ENCODE measurements at places on chromosomes 6 and 20. TPM values are rescaled to one million over a fixed set of nuclear protein-coding genes. Genes with fewer than 3 reads are reported as not detected.
A peak's percentile ranks its signal among the peaks of the same experiment; 100 is the strongest.

DNA sequence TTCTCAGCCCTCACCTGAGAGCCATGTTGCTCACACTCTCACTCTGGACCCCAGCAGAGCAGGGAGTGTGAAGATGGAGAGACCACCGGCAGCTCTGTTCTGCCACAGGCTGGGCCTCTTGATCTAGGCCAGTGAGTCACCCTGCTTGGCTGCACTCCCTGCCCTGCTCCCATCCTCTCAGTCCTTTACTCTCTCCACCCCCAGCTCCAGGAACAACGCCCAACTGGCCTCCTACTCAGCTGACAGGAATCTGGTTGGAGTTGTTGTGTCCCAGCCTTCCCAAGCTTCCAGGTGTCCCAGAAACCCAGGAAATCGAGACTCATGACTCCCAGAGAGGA lies at the start of gene PSORS1C1:
Gene PSORS1C1, plus strand, starts transcription at position 260 of the 338 bp plus-strand sequence. CDS start 14,833 bp downstream, outside the sequence.
- no peak within 1 kb of the TSS for H3K27ac ChIP-seq
- peak; percentile 61 for DNase-seq
- H3K4me1 ChIP-seq = peaks cover 14% of the 10 kb centered on the region
- no peaks in the 10 kb centered on the region for H3K36me3 ChIP-seq
- no peak within 1 kb of the TSS for H3K4me3 ChIP-seq

DNA sequence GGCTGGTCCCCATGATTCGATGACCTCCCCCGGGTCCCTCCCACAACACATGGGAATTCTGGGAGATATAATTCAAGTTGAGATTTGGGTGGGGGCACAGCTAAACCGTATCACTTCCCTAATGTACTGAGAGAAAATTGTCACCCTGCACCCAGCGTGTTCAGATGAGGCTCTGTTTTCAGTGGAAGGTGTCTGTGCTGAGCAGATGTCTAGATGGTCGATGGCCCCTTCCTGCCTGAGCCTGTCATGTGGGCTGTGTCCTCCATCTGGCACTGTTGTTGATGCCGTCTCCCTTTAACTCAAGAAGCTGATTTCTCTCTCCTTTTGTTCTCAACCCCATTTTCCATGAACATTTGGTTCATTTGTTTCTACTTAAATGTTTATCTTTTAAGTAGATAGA lies 37.0 kb downstream of the TMEM181 start:
- DNase-seq = no peak
- H3K36me3 ChIP-seq = peaks cover 66% of the 10 kb centered on the region
- no peak overlapping the region for H3K4me3 ChIP-seq
- no peaks in the 10 kb centered on the region for H3K27me3 ChIP-seq
- no peaks in the 10 kb centered on the region for H3K4me1 ChIP-seq

DNA sequence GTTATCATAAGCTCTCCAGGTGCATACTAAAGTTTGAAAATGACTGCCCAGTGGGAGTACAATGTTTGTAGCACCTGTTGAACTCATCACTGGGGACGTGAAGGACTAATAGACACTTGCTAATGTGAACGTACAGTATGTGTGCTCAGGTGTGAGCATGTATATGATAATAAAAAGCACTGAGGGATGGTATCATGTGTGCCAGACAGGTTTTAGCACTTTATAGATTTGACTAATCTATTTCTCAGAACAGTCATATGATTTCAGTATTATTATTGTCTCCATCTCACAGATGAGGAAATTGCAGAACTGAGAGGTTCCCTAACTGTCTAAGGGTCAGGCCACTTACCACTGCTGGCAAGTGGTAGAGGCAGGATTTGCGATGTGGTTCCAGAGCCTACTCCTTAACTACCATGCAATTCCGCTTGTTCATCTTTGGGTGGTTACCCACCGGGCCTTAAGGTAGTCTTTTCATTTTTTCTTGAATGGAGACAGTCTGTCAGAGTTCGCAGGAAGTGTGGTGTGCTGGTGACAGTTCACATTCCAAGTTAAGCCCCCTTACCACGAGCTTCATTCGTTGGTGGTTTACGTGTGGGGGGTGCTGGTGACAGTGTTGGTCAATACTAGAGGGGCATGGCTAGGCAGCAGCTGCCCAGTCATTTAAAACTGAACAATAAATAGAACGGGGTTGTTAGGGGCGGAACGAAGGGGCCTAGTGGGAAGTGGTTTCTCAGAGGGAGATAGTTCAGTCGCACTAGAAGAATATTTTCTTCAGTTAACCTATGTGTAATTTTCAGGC lies 46.8 kb downstream of the RREB1 start:
- DNase-seq = no peak
- H3K27me3 ChIP-seq = no peaks in the 10 kb centered on the region

GRCh38 chr20:21191839-21192238 lies 66.0 kb downstream of the KIZ start:
- DNase-seq = peak; percentile 78
- H3K4me3 ChIP-seq = peak overlapping the region; percentile 77
- no peaks in the 10 kb centered on the region for H3K36me3 ChIP-seq
- H3K27ac ChIP-seq = peak overlapping the region; percentile 99
- peaks cover 11% of the 10 kb centered on the region for H3K4me1 ChIP-seq

GRCh38 chr20:22579119-22579427 lies 5.3 kb downstream of the FOXA2 start:
- no peaks in the 10 kb centered on the region for H3K4me1 ChIP-seq
- H3K27ac ChIP-seq = no peak overlapping the region
- H3K4me3 ChIP-seq = peak overlapping the region; percentile 73
- DNase-seq = peak; percentile 90

DNA sequence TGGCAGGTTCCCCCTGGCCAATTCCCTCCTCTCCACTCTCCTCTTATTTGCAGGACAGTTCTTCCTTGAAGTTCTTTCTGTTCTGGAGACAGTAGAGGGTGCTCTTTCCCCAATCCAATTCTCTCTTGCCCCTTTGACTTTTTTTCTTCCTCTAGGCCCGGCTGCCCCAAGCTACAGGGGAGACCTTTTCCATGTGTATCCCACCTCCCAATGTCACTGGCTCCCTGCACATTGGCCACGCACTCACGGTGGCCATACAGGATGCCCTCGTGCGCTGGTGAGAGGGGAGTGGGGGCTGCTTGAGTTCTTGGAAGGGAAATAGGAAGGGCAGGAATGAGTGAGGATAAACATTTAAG lies 1.5 kb downstream of the VARS2 start:
- no peak overlapping the region for H3K27ac ChIP-seq
- H3K4me1 ChIP-seq = no peaks in the 10 kb centered on the region
- DNase-seq = peak; percentile 44
- no peaks in the 10 kb centered on the region for H3K27me3 ChIP-seq
- peaks cover 42% of the 10 kb centered on the region for H3K36me3 ChIP-seq

GRCh38 chr6:151326116-151326825 lies 65.1 kb downstream of the ZBTB2 start:
- peak overlapping the region; percentile 66 for H3K4me3 ChIP-seq
- no peaks in the 10 kb centered on the region for H3K4me1 ChIP-seq
- peaks cover 2% of the 10 kb centered on the region for H3K36me3 ChIP-seq
- DNase-seq = no peak

DNA sequence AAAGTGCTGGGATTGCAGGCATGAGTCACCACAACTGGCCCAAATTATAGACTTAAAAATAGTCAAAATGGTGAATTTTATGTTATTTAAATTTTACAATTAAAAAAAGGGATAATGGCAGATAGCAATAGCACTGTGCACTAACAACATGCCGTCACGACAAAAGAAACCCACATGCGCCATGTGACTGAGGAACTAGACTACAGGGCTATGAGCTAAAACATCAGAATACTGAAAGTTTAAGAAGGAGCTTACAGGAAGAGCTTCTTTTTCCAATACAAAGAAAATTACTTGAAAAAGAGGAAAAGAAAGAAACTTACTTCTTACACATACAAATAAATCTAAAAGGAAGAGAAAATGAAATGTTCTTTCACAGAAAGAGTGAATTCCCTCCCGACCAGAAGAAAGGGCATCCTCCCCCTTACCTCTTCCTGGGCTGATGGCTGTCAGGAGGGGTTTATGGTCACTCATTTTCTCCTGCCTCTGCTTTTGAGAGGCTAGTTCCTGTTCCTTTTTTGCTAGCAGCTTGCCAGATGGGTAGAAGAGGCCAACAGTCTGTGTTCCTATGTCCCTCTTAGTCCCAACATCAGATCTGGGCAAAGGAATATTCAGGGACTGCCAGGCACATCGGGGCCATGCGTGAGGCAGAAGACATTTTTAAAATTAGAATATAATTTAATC lies 54.5 kb downstream of the DZANK1 start:
- H3K4me3 ChIP-seq = peak overlapping the region; percentile 33
- no peaks in the 10 kb centered on the region for H3K4me1 ChIP-seq
- H3K27me3 ChIP-seq = no peaks in the 10 kb centered on the region
- H3K27ac ChIP-seq = peak overlapping the region; percentile 43

- no peaks in the 10 kb centered on the region for H3K36me3 ChIP-seq
- no peaks in the 10 kb centered on the region for H3K4me1 ChIP-seq
- no peaks in the 10 kb centered on the region for H3K27me3 ChIP-seq
- H3K27ac ChIP-seq = no peak overlapping the region
These were observed 94.3 kb downstream of the PAK5 start for GRCh38 chr20:9744551-9744950.

- no peaks in the 10 kb centered on the region for H3K27me3 ChIP-seq
- no peak for DNase-seq
- H3K27ac ChIP-seq = no peak overlapping the region
- no peaks in the 10 kb centered on the region for H3K4me1 ChIP-seq
- no peak overlapping the region for H3K4me3 ChIP-seq
These were observed 293.5 kb downstream of the CDKAL1 start for GRCh38 chr6:20827798-20828197.

DNA sequence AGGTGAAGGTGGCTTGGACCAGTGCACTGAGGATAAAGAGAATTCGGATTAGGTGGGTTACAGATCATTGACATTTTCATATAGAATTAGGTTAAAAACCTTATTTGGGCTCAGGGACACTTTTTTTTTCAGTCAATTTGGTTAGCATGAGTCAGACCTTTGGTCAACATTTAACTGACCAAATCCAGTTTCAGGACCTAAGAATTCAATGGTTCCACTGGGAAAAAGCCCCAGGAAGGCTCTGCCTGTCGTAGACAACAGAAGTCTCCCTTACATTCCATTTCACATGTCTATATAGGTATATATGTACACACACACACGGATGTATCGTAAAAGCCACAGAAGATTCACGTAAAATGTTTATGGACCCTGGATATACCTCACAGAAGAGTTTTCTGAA lies 184.2 kb upstream of the RREB1 start:
- no peak overlapping the region for H3K4me3 ChIP-seq
- no peaks in the 10 kb centered on the region for H3K27me3 ChIP-seq
- no peaks in the 10 kb centered on the region for H3K4me1 ChIP-seq
- no peak for DNase-seq
- no peaks in the 10 kb centered on the region for H3K36me3 ChIP-seq

GRCh38 chr6:112620812-112621569 lies 273.9 kb downstream of the RFPL4B start:
- no peak overlapping the region for H3K4me3 ChIP-seq
- H3K4me1 ChIP-seq = no peaks in the 10 kb centered on the region
- DNase-seq = no peak

DNA sequence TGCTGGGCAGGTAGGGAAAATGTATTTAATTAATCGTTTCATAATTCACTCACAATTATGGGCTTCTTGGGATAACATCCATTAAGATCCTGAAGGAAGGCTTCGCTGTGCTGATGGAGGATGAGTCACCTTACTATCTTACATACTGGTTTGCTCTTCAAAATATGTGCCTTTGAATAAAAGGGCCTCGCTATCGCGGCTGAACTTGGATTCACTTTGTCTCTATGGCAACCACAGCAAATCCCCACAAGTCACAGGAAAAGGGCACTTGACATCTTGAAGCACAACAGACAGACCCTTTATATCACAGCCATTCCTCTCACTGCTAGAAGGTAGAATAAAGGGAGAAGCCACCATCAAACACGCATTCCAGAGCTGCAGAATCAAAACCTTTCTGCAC lies 141.3 kb upstream of the MYLIP start:
- H3K27me3 ChIP-seq = no peaks in the 10 kb centered on the region
- H3K27ac ChIP-seq = no peak overlapping the region
- peak; percentile 38 for DNase-seq
- no peaks in the 10 kb centered on the region for H3K36me3 ChIP-seq

DNA sequence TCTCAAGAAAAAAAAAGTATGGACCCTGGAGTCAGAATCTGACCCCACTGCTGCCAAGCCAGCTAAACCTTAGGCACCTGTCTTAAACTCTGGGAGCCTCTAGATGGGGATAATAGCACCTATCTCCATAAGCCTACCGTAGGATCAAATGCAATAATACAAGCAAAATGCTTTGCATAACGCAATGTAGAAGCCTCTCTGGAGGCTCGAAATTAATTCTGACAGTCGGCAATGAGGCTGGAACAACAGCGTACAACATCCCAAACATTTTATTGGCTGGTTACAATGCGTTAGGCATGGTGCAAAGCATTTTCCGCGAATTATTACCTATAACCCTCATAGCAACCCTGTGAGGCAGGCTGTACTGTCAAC lies 521 bp downstream of the CDK5RAP1 start:
- peak overlapping the region; percentile 93 for H3K4me3 ChIP-seq
- peaks cover 11% of the 10 kb centered on the region for H3K36me3 ChIP-seq
- no peak overlapping the region for H3K27ac ChIP-seq

DNA sequence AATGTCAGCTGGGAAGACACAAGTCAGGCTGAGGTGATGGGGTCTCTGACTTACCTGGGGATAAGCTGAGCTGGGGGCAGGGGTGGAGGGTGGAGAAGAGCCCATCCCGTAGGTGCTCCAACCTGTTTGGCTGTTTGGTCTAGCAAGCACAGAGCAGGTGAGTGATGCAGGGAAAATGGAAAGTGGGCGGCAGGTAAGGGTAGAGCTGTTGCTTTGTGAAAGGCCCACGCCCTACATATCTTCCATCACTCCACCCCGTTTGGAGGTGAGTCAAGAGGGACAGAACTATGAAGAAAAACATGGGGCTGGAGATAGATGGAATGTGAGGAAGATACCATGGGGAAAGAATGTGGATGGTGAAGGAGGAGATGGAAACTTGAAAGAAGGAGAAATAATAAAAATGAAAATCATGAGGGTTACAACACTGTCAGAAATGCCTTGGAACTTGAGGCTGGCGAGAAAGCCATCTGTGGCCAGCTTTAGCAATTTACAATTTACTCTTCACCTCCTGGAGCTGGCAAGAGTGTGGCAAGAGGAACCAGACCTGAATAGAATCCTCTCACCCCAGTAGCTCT lies 1.3 kb downstream of the LY6G6C start:
- H3K27ac ChIP-seq = no peak overlapping the region
- no peak overlapping the region for H3K4me3 ChIP-seq
- no peaks in the 10 kb centered on the region for H3K27me3 ChIP-seq
- H3K4me1 ChIP-seq = peaks cover 6% of the 10 kb centered on the region
- H3K36me3 ChIP-seq = no peaks in the 10 kb centered on the region

DNA sequence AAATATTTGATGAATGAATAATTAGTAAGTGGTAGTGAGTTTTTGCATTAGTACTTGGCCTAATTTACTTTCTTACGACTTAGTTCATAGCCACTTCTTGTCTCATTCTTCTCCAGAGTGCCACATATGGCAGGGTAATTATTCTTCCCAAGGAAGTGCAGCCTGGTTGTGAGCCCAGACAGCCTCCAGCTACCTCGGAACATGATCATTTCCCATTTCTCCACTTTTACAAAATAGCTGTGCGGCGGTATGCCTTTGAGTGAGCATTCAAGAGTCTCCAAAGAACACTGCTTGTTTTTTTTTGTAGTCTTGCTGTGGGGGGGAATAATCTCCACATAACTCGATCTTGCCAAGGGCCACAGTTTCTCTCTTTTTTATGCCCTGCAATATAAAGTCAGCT lies 765.0 kb downstream of the HDGFL1 start:
- H3K27me3 ChIP-seq = no peaks in the 10 kb centered on the region
- no peaks in the 10 kb centered on the region for H3K36me3 ChIP-seq
- H3K4me1 ChIP-seq = no peaks in the 10 kb centered on the region
- DNase-seq = no peak
- H3K27ac ChIP-seq = no peak overlapping the region

ANGPT4 gene
- total RNA-seq = 0.07 TPM

SIRPA gene
- total RNA-seq = 6.0 TPM

NT5DC1 gene
- 64.9 TPM for total RNA-seq

MOXD1 gene
- 2.5 TPM for total RNA-seq

SIRPG gene
- total RNA-seq = not detected

PROCR gene
- 6.4 TPM for total RNA-seq

All from H9 (cell line).